ENCODE measurements at places on chromosomes 7 and 10.

DNA sequence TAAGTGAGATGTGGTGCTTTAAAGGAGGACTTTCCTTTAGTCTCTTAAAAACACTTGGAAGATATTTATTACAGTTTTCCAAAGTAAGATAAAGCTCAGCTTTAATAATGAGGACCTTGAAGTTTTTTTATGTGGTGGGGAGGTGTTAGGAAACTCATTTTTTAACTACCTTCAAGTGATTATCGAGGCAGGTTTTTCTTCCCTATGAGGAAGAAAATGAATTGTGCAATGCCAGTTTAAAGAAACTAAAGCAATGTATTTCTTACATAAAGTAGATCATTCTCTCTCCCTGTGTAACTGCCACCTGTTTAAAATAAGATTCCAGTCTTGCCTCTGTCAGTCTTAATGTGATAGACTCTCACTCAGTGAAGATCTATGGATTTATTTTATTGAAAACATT lies 27.9 kb downstream of the ZEB1 start:
- DNase-seq: no peak

GRCh38 chr7:80264769-80265495 lies 130.3 kb downstream of the GNAI1 start:
- no peak for DNase-seq

- DNase-seq: no peak
These were observed 1.9 kb upstream of the CCL24 start for GRCh38 chr7:75815418-75816064.

- DNase-seq: no peak
These were observed 252.5 kb downstream of the RPS24 start for GRCh38 chr10:78286186-78286585.

DNA sequence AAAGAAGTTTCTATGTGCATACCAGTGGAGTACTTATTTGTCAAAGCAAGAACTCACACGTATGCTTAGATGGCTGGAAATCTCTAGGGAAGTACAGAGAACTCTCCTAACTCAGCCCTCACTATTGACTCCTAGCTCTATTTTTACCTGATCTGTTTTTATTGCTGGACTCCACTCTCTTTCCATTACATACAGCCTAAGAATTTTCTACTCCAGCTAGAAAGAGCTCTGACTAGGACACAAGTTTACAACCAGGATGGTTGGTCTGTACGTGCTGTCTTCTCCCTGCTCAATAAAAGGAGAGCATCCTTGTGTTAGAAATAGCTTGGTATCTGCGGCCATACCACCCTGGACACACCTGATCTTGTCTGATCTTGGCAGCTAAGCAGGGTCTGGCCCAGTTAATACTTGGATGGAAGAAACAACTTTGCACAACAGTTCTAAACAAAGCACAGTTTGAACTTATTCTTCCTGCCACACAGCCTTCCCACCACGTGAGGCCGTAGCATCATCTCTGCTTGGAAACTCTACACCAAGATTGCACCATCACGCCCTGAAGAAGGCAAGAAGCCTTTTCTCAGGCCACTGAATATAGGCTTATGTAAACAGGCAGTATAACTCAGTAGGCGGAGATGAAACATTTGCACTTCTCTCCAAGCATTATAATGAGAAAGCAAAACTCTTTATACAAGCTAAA lies 50.7 kb downstream of the KCNMA1 start:
- DNase-seq: peak; percentile 59

DNA sequence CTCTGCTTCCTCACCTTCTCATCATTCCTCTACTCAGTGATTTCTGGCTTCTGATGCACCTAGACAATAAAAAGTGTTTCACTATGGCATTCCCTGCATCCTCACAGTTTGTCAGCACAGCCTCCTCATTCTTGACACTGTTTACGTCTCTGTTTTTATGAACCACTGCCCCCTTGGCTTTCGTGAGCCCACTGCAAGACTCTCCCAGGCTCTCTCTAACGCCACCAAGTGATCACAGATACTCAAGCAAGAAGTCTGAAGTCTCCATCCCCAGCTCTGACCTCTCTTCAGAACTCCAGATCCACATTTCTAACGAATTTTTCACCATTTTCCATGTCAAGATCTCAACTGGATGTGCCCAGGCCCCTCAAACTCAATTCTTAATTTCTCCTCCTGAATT lies 8.9 kb downstream of the SLC16A9 start:
- DNase-seq: no peak

GRCh38 chr7:70344726-70345125 lies 746.5 kb downstream of the AUTS2 start:
- no peak for DNase-seq

GRCh38 chr7:34320926-34321661 lies 336.9 kb upstream of the NPSR1 start:
- DNase-seq: peak; percentile 31

- DNase-seq: no peak
These were observed 89.2 kb downstream of the CUL2 start for GRCh38 chr10:35000936-35001335.

DNA sequence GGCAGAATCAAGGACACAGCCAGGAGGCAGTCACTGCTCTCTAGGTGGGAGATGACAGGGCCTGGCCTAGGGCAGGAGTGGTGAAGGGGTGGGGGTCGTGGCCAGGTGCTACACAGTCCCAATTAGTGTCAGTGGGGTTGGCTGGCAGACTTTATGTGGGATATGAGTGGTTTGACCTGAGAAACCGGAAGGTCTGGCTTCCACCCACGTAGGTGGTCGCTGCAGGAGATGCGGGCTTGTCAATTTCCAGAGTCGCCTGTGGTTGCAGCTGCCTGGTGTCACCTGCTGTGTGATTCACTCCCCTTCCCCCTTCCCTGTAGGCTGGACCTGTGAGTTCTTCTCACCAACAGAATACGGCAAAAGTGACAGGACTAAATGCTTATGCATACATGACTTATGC lies 124.3 kb downstream of the KLF6 start:
- no peak for DNase-seq

GRCh38 chr10:118867768-118868167 lies 113.0 kb upstream of the CACUL1 start:
- DNase-seq: no peak

- no peak for DNase-seq
These were observed 11.7 kb downstream of the SRPK2 start for GRCh38 chr7:105376908-105377533.

GRCh38 chr10:58412502-58412961 lies 27.3 kb downstream of the TFAM start:
- no peak for DNase-seq

- DNase-seq: no peak
These were observed 3.7 kb downstream of the TRAPPC14 start for GRCh38 chr7:100154651-100155491.

DNA sequence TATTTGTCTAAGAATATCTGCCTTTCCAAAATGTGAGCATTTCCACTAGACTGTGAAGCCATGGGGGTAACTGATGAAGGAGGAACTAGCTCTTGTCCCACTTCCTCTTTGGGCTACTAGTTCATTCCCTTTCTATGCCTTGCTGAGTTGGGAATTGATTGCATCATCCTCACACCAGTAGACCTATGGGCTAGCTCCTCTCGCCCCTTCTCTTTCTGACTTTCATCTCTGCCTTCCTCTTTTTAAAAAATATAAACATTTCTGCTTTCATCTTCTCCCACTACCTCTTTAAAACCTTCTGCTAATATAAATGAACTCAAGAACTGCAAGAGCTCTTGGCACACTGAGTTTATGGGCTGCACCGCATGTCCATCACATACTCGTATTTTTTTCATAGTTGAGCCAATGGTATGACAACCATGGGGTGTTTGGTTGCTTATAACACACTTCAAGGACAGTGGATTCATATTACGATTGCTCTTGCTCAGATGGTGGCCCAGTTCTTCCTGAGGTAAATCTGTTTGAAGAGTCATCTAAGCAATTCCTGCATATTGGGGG lies 182.0 kb downstream of the REEP3 start:
- DNase-seq: no peak

GRCh38 chr10:101660256-101660655 lies 34.7 kb downstream of the FBXW4 start:
- no peak for DNase-seq

DNA sequence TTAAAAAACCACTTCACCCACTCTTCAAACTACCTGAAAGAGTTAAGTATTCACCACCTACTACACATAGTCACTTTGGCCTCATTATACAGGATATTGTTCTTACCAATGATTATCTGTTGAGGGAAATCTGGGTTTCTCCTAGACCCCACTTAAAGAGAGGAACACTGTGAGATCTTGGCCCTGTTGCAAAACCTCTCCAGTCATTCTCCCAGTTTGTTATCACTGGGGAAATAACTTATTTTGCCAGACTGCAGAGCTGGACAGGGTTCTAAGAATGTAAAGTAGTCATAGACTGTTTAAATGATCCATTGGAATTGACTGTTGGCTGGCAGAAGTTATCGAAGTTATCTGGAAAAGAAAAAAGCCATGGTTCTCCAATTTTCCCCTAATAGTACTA lies 143.8 kb downstream of the HGF start:
- no peak for DNase-seq

- DNase-seq: no peak
These were observed 13.9 kb upstream of the SH2D4B start for GRCh38 chr10:80523773-80524172.

GRCh38 chr7:150801242-150801945 lies 825 bp downstream of the TMEM176A start:
- DNase-seq: no peak

DNA sequence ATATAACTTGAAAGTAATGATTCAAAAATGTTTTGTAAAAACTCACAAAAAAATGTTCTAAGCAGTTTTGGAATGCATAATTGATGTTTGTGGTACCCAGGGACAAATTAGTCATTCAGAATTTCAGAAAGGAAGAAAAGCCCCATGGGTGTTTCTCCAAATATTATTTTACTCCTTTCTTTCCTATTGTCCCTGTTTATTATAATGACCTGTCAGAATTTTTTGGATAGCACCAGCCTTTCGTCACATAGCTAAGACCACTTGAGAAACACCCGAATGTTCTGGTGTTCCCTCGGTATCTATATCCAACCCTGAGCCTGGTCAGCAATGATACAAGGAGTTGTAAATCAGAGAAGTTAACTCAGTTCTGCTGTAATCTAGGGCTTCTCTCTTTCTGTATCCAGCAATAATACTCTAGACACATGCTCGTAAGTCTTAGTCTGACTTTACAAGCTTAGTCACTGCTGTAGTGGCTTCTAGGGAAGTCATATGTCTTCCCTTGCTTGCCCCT lies 64.8 kb upstream of the MEOX2 start:
- no peak for DNase-seq

GRCh38 chr7:6092953-6093354 lies 61.8 kb downstream of the ANKRD61 start:
- DNase-seq: no peak

DNA sequence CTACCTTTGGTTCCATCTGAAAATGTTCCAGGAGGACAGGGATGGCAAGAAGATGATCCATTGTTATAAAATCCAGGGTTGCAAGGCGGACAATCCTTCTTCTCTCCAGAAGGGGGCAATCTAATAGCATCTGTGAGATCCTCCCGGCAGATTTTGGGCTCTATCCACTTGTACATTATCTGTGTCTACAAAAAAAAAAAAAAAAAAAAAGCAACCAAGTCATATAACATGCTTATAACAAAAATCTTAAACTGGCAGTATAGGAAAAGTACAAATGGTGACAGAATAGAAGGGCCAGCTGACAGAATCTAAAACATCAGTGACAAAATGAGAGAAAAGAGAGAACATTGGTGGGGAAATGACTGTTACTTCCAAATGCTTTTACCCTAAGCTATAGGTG lies 132.7 kb downstream of the ELAPOR2 start:
- no peak for DNase-seq

- no peak for DNase-seq
These were observed 13.5 kb upstream of the ADAM22 start for GRCh38 chr7:87920578-87920977.

- DNase-seq: peak; percentile 92
These were observed at the start of gene NUB1 for GRCh38 chr7:151341357-151342101. NUB1 (plus strand) TSS chr7:151341812; CDS start chr7:151345350, 3,538 bp downstream.

DNA sequence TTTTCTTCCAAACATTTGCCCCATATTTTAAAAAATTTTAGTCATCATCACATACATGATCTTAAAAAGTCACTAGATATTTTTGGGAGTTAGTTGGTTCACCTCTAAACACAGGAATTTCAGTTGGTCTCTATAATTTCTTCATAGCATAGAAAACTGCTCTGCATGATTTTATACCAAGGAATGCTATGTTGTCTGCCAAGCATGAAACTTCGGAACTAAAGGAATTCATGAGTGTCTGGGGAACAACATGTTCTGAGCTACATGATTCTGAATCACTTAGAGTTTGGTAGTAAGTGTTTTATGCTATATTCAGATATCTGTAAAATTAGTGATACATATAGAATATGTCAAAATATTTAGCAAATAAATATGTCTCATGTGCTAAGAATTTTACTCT lies 957.8 kb downstream of the GATA3 start:
- no peak for DNase-seq

DNA sequence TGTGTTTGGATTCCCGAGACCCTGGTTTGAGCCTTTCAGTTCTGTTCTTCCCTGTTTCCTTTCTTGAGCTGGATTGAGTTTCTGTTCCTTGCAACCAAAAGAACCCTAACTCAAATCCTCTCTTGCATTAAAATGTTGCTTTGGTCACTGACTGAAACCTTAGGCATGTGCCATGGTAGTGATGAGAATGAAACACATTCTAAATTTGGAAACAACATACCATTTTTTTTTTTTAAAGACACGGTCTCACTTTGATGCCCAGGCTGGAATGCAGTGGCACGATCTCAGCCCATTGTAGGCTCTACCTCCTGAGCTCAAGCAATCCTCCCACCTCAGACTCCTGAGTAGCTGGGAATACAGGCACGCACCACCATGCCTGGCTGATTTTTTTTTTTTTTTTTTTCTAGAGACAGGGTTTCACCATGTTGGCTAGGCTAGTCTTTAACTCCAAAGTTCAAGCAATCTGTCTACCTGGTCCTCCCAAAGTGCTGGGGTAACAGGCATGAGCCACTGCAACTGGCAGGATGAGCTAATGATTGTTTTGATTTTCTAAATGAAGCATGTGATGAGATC lies 8.4 kb downstream of the THAP5 start:
- no peak for DNase-seq

All from posterior cingulate gyrus (tissue), 11 donors.